Activated CD4-positive, alpha-beta T cell treated with anti-CD3 and anti-CD28 coated beads for 36 hours (primary cell): ENCODE measurements at places on chromosomes 5 and 9.

DNA sequence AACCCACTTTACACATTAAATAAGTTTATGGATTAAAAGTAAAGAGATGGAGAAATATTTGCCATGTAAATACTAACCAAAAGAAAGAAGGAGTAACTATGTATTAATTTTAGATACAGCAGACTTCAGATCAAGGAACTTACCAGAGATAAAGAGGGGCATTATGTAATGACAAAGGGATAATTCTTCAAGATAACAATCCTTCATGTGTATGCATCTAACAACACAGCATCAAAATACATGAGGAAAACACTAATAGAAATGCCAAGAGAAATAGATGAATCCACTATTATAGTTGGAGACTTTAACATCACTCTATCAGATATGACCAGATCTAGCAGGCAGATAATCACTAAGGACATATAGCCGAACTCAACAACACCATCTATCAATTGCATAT, 149.8 kb upstream of the ANKRD55 start:
- no peak for DNase-seq

DNA sequence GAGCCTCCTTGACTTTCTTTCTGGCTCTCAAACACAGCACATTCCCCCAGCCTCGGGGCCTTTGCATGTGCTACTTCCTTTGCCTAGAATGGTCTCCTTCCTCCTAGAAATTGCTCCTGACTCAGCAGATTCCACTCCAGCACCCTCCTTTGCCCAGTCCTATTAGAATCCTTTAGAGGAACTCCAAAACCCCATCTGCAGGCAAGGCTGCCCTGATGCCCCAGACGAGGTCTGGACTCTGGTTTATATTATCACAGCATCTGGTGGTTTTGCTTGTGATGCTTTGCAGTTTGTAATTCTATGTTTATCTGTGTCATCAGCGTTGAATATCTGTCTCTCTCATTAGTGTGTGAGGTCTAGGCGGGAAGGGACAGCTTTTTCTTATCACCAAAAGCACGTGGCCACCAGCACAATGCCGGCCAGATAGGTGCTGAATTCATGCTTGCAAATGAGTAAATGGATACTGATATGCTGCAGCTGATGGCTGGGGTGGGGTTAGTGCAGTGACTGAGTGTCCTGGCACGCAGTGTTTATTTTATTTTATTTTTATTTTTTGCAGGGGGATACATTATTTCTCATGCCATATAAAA, 30.0 kb upstream of the ANKH start:
- no peak for DNase-seq

DNA sequence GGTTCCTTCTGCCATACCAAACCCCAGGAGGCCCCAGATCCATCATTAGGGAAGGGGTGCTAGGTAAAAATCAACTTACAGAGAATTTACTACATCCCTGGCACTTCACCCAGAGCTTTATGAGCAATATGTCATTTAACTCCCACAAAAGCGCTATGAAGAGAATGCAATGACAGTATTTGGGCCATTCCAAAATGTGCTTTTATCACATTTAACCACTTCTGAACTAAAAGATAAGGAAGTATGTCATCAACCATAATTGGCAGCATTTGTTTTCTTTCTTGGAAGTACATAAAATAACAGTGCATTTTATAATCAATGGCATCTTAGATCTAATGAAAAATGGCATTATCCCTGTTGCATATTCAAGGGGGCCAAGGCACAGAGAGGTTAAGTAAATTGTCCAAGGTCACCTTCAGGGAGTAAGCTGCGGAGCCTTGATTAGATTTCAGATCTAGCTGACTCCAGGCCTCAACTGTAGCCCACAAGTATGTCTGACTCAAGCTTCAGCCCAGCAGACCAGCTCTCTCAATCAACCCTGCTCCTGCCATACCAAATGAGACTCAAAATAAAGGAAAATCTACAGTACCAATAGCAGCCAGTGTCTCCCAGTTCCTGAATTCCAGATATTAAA, 16.5 kb downstream of the SH3TC2 start:
- no peak for DNase-seq

GRCh38 chr5:52988335-52989024, 672 bp upstream of the ITGA2 start:
- DNase-seq, result no peak

GRCh38 chr5:170143091-170143490, 37.4 kb downstream of the FOXI1 start:
- DNase-seq, result no peak

- DNase-seq, result peak; percentile 18
These were observed 35.2 kb upstream of the LPCAT1 start for GRCh38 chr5:1558944-1559343.

GRCh38 chr5:1105350-1106265, 6.3 kb downstream of the SLC12A7 start:
- peak; percentile 79 for DNase-seq

- no peak for DNase-seq
These were observed 722.8 kb upstream of the GRAMD2B start for GRCh38 chr5:125700380-125700861.

DNA sequence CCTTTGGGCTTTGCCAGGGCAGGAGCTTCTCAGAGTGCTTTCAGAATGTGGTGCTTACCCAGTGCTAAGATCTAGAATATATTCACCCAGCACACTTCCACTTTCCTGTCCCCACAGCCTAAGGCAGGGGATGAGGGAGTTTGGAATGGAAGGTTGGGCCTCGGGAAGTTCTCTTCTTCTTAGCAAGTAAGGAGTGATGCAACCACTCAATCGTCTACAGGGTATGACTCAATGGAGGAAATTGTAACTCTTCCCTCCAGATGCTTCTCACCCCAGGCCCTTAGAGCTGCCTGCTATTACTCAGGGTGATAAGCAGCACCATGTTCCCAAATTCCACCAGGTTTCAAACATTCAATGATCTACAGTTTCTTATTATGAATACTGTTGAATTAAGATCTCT, 30.8 kb upstream of the AGGF1 start:
- no peak for DNase-seq

DNA sequence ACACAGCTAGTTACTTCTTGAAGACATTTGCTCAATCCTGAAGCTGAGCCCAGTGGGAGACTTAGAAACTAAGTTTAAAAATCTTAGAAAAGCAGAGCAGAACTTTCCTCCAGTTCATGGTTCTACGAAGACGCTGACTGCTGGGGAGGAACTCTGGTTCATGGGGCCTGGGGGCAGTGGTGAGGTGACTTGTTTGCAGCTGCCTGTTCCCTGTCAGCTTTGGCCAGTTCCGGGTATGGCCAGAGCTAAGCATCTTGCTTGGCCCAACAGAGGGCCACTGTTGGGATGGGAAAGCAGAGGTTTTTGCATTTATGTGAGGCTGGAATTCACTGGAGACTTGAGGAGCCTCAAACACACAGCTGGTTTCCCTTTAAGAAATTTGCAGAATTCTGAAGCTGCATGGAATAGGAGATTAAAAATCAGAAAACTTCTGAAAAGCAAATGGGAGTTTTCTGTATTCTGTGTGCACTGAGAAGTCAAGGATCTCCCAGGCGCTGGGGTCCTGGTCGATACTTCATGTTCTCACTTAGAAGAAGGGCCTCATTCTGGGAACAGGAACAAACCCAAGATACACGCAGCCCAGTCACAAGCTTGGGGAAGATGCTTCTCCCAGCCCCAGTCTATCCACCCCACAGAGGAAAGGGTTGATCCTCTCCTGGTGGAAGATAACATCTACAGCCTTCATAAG, 10.6 kb upstream of the HMHB1 start:
- DNase-seq, result no peak

GRCh38 chr5:147037515-147038205, 159.1 kb upstream of the PPP2R2B start:
- DNase-seq, result no peak

DNA sequence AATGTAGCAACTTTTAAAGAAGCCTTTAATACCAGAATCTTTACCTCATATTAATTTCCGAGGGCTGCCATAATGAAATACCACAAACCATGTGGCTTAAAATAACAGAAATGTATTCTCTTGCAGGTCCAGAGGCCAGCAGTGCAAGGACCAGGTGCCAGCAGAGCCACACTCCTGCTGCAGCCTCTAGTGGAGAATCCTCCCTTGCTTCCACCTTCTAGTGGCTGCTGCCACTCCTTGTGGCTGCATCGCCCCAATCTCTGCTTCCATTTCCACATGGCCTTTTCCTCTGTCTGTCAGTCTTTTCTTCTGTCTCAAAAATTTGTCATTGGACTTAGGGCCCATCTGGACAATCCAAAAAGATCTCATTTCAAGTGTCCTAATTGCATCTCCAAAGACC, 401.5 kb downstream of the EFNA5 start:
- no peak for DNase-seq

- DNase-seq, result no peak
These were observed 8.3 kb downstream of the GLE1 start for GRCh38 chr9:128512820-128513219.

DNA sequence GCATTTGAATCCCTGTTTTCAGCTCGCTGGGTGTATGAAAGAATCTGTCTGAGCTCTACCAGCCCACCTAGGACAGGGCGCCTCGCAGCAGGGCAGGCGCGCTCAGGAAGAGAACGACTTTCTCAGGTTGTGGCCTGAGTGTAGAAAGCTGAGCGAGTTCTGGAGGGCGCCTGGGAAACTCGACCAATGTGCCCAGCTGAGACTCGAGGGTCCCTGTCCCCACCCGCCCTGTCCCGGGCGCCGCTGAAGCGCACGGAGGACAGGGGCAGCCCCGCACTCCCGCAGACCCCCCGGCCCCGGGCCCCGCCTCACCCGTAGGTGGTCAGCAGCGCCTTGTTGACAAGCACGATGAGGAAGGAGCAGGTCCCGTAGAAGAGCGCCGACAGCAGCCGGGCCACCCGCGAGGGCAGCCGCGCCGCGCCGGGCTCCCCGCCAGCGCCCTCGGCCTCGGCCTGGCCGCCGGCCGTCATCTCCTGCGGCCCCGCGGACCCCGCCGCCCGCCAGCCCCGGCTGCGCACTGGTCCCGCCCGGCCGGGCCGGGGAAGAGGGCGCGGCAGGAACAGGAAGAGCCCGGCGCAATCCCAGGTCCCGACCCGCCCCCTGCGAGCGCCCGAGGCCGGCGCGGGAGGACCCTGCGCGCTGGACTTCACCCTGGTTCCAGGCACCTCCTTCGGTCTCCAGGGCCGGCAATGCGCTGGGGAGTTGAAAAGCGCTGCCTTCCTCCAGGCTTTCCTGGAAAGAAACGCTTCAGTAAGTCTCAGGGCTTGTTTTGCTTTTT, at the start of gene SLC35D2:
TSS of gene SLC35D2 (minus strand) at position 547 of the 778 bp plus-strand sequence. CDS start at position 470, 77 bp downstream.
- peak; percentile 22 for DNase-seq

DNA sequence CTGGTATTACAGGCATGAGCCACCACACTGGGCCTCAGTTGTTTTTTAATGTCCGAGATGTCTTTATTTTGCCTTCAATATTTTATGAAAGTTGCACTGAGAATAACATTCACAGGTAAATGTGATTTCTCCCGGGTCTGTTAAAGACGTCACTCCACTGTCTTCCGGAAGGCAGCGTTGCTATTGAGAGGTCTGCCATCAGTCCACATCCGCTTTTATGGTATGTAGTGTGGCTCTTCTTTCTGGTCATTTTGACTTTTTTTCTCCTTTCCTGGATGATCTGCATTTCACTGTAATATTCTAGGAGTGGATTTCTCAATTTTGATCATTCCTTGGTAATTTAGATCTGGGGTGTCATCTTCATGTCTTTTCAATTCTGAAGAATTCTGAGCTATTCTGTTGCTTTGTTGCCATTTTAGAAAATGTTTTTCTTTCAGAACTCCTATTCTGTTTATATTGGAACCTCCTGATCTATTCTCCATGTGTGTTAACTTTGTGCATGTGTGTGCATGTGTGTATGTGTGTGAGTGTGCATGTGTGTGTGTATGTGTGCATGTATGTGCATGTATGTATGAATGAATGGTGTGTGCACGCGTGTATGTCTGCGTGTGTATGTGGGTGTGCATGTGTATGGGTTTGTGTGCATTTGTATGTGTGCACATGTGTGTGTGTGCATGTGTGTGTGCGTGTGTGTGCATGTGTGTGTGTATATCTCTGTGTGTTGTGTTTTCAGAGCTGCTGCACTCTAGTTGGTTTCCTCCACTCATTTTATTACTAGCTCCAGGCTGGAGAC, 1.9 kb upstream of the LCN1 start:
- no peak for DNase-seq

GRCh38 chr9:4020755-4021296, 279.0 kb downstream of the GLIS3 start:
- DNase-seq, result no peak

DNA sequence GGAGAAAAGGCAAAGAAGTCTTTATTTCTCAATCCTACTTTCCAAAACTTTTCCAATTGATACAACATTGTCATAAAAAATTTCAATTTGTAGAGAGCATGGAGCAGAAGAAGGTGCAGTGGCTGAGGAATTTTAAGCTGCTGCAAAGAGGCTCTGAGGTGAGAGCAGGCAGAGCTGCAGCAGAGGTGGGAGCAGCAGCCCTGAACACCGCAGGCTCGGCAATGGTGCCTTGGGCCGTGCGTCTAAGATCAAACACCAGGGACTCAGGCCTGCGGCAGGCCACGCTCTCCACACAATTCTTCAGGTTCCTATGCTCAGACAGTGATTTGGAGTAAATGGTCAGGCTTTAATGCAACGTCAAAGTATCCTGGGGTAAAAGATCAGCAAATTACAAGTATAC, 46.3 kb downstream of the SIL1 start:
- no peak for DNase-seq

- DNase-seq, result no peak
These were observed 25.7 kb downstream of the C9orf85 start for GRCh38 chr9:71937070-71937625.

DNA sequence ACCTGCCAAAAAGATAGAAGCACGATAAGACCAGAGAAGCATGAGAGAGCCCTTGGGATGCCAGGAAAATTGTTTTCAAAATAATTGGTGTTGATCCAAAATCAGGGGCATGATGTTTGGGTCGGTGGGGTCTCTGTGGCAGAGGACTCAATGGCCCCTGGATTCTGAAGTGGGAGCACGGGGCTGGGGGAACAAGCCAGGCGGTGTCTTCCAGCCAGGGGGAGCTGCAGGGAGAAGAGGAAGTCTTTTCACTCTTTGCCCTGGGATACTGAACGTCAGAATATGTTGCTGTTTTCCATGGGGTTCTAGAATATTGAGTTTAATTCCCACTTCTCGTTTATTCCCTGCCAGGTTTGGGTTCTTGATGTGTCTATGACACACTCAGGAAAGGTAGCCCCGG, 20.4 kb downstream of the TSPAN17 start:
- no peak for DNase-seq

DNA sequence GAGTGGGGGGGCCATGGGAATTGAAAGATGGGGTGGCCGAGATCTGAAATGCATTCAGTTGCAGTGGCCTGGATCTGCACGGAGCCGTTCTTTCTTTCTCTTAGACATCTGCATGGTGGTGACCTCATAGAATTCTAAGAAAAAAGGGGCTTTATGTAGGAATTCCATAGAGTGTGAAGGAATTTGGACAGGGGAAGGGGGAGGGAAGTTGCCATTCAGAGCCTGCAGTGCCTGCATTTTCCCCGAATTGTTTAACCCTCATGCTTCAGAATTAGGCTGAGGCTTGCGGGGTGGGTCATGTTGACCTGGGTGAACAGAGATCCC, 4.9 kb downstream of the NEK6 start:
- no peak for DNase-seq

DNA sequence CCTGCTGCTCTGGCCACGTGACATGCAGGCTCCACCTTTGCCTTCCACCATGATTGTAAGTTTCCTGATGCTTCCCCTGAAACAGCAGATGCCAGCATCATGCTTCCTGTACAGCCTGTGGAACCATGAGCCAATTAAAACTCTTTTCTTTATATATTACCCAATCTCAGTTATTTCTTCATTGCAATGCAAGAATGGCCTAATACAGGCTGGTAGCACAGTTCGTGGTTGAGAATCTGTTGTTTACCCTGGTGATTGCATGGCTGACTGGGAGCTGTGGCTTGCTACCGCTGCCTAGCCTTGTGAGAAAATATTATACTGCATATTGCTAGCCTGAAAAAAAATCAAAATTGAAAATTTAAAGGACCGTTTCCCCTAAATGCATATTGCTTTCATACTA, 44.8 kb upstream of the PTPN3 start:
- no peak for DNase-seq

- no peak for DNase-seq
These were observed 418.5 kb upstream of the RORB start for GRCh38 chr9:74078647-74079046.
